ENCODE measurements at places on chromosomes 1 and 21. TPM values are rescaled to one million over a fixed set of nuclear protein-coding genes. Genes with fewer than 3 reads are reported as not detected.

- no peak for DNase-seq
Observed at GRCh38 chr1:156586323-156586722, 5.3 kb upstream of the NAXE start.

- DNase-seq = no peak
Observed at GRCh38 chr1:11927866-11928592, 1.8 kb upstream of the KIAA2013 start.

- no peak for DNase-seq
Observed at GRCh38 chr1:156444407-156445001, 56.1 kb downstream of the MEF2D start.

Gene SFN
- total RNA-seq = 0.23 TPM

- no peak for DNase-seq
Observed at GRCh38 chr21:26800001-26800400, 45.2 kb downstream of the ADAMTS1 start.

GRCh38 chr1:178660461-178660860 is 64.6 kb upstream of the RALGPS2 start:
- DNase-seq = no peak

- DNase-seq = no peak
Observed at GRCh38 chr1:202806845-202807450, 1.3 kb downstream of the KDM5B start.

Gene VCAM1
- total RNA-seq = not detected

GRCh38 chr1:75274920-75275506 is 140.8 kb downstream of the LHX8 start:
- no peak for DNase-seq

DNA sequence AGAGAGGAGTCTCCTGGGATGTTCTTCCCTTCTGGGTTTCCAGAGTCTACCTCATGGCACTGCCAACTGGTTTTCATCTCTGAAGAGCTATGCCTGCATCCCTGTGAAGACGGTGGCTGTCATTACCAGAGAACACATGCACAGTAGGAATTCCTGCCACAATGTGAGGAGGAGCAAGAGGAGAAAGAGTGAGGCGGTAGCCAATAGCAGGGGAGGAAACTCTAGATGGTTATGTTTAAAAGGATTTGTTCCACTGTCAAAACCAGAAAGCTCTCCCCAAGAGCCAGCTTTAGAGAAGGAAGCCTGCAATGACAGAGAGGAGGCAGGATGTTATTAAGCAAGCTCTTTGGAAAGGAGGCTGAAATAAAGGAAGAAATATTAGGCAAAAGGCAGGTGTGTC is 12.3 kb downstream of the LMX1A start:
- DNase-seq = no peak

GRCh38 chr1:63892632-63893395 is 119.0 kb downstream of the ROR1 start:
- peak; percentile 54 for DNase-seq

DNA sequence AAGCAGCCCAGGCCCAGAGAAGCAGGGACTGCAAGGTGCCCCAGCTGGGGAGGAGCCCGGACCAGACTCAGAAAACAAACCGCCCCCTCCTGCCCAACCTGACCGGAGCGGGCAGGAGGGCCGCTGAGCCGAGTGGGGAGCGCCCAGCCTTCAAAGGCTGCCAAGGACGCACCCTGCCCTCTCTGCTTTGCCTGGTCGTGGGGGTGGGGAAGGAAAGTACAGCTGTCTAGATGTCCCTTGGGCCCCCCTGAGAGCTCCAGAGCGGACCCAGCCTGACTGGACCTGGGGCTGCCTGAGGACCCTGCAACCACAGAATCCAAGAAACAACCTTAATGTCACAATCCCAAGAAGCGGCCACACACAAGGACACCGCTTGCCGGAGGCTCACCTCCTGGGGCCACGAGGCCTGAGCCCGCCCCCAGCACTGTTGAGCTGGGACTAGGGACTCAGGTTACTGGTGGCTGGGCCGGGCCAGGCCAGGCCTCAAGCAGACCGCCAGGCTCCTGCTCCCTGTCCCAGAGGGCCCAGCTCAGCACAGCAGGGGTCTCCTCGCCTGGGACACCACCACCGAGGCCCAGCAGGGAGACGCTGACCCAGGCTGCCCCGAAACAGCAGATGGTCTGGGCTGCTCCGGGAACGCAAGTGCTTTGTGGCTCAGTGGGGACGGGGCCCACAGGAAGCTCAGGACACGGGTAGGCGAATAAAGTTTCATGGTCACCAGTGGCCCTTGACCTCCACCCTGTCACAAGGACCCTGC is 1.4 kb downstream of the DVL1 start:
- no peak for DNase-seq

DNA sequence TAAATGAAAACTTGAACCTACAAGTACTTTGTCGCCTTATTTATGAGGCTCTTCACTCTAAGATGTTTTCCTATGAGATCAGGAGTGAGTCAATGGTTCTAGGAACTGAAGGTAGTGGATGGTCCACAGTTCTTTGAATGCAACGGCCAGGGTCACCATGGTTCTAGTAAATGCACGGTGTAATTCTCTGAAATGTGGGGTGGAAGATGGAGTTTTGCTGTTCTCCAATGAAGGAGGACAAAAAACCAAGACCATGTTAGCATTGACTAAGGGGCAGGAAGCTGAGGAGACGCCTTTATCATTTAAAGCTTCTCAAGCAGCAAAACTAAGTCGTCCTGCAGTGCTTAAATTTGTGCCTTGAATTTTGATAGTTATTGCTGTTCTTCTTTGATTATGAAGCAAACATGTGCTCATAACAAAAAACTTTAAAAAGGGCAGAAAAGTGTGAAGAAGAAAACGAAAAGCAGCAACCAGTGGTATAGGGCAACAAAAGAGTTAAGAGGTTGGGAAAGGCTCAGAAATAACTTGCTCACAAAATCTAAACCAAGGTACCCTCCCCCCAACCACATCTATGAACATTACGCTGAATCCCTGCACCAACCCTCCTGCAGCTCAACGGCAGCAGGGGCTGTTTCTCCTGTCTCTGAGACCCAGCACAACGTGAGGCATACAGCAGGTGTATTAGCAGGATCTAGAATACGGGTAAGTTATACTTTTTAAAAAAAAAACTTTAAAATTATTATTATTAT is 85.0 kb downstream of the MRPL37 start:
- DNase-seq = no peak

Gene CLDN17
- total RNA-seq = not detected

DNA sequence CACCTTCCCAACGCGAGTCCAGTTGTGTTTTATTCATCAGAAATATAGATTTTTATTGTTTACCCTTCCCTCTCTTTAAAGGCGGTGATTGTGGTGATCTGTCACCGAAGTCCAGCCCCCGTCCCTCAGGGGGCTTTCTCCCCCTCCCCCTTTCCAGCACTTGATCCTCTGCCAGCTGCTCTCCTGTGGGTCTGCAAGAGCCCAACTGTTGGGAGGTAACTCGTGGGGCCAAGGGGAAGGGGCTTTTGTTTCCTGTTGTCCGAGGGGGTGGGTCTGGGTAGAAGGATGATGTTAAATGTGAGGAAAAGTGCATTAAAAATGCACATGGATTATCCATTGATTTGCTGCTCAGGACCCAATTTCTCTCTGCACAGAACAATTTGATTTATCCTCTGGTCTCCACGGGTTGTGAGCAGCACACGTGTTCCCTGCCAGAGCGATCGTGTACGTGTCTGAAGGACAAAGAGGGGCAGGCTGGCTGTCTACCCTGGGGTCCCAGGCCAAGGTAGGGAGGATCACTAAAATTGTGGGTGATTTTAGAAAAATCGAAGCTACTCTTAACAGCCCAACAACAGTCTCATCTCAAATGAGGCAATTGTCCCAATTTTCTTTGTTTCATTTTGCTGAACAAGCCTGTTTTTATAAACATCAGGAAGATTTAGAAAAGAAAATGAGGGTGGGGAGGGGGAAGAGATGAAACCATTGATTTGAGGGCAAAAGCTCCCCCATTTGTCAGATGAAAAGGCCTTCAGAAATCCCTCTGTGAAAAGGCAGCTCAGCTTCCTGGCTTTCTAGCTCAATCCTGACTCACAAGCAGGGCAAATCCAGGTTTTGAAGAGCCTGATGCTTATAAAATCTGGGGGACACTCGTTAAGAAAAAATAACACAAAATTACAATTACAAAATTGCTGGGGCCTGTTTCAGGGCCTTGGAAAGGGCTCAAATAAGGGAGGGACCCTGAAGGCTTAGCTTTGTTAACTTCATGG is 176.2 kb downstream of the RHOU start:
- no peak for DNase-seq

All from HFFc6 (cell line).